ENCODE measurements at places on chromosomes 4 and X.

DNA sequence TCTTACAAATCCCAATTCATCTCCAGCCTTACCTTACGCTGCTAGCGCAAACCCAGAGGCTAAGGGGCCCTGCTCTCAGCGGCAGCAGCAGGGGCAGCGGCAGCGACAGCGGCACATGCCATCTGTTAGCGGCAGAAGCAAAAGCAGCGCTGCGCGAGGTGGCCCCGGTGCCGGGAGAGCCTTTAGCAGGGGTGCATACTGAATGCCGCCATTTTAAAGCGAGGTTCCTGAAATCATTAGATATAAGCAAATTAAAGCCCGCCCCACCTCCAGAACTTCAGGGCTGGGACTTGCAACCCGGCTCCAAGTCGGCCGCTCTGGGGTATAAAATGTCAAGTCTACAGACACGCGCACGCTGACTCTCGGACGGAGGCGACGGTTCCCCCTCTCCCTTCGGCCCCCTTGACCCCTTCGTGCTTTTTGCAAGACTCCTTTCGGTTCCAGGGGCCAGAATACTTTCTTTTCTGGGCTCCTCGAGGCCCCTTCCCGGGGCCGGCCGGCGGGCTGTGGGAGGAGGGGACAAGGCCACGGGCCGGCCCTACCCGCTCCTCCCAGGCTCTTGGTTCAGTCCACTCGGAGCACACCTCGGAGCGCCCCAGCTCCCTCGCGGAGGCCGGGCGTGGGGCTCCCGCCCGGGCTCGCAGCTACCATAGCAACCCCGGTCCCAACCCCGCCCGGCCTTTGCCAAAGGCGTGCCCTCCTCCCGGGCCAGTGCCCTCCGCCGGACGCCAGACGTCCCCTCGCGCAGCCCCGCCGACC lies at the start of gene MBNL3:
MBNL3 (minus strand) TSS at position 220 of the 759 bp plus-strand sequence. CDS start 49,427 bp downstream, outside the sequence.
- no peak for DNase-seq

DNA sequence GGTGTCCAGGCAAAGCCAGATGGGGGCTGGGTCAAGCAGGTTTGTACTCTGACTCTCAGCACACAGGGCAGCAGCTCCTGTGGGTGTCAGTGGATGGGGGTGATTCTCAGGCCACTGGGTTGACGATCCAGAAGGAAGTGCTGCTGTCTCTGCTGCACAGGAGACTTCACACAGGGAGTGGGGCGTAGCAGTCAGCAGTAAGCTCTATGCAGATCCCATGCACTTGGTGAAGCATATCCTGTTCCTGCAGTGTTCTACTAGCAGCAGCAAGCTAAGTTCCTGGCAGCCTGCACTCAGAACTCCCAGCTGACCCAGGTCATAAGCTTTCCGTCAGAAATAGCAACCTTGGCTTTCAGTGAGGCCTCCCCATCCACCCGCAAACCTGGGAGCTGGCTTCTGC lies 117.6 kb upstream of the NDST3 start:
- DNase-seq, result no peak

DNA sequence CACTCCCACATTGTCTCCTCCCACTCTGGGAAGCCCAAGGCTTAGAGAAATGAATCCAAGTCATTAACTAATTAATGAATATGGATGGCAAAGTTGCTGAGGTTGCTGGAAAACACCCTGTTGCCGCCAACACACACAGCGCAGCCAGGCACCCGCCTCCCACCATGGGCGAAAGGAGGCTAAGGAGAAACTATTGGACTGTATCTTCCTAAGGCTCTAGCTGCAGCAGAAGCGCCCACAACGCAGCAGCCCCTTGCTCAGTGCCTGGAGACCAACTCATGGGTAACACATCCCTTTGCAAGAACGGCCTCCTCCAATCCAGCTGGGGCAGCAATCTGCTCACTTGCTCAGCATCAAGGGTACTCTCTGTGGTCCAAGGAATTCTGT lies 34.2 kb downstream of the TSC22D3 start:
- no peak for DNase-seq

- DNase-seq, result no peak
Observed at GRCh38 chrX:44280116-44280515, 63.4 kb downstream of the EFHC2 start.

- no peak for DNase-seq
Observed at GRCh38 chr4:89142691-89143669, 31.6 kb downstream of the TIGD2 start.

DNA sequence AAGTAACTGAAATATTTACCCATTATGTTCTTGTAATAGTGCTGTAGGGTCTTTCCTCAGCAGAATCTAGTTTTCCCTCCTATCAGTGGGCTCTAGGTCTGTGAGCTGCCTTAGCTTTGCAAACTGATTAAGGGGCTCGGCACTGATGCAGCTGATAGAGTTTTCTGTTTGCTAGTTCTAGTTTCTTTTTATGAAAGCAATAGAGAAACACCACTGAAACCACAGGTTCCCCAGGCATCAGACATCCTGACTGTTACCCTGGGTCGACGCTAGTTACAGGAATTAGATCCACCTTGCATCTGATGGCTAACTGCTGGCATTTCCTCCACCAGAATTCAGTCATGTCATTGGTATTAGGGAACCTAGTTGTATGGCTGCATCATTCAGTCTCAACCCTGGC lies 225.0 kb upstream of the VCX start:
- no peak for DNase-seq

- peak; percentile 78 for DNase-seq
Observed at GRCh38 chr4:39043861-39044363, 11.7 kb upstream of the TMEM156 start.

DNA sequence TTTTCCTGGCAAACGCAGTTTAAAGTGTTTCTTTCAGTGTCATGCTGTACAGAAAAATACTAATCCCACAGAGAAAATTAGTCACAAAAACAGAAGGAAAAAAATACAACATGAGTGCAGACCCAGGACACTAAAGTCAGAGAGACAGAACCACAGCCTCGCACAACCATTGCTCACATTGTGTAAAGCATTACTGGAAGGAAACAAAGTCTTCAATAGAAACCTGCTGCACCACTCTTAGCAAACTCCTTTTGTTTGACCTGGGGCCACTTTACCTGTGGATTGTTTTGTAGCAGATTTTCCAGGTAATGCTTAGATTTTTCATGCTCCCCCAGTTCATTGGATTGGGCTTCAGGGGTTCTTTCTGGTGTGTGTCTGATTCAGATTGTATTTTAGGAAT lies 131.8 kb upstream of the TMLHE start:
- DNase-seq, result no peak

DNA sequence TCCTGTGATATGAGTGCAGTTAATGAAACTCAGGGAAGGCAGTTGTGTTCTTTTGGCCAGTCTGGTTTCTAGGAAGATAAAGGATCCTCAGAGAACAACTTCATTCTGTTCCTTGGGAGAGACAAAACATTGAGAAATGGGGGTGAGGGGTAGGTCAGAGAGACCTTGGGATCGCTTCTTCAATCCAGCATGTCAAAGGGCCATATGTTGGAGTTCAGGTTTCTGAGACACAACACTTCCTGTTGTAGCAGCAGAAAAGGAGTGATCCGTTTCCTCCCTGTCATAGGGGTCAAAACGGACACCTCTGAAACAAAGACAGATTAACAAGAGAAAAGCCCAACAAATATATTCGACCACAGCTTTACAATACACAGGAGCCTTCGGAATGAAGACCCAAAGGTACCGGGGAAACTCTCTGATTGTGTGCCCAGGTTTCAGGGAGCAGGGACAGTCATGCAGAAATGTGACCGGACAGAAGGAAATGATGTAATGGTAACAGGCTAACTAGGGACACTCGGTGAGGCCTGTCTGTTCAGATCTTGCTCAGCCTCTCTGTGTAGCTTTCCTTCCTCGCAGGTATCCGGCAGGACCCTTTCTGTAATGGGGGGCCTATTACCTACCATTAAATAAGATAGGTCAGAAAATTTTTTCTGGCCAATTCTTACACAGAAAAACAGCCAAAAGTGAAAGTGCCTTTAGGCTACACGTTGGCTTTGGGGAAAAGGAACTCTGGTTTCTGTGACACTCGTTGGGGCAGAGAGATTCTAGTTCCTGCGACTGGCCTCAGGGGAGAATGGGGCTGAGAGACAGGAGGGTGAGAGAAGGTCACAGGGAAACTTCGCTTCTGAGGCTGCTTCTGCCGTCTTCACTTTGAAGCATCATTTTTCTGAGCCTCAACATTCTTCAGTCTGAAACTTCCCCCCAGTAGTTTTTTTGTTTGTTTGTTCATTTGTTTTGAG lies 103.3 kb upstream of the TLR3 start:
- DNase-seq, result peak; percentile 60
